Placental pericyte (primary cell): ENCODE measurements at places on chromosomes 4 and X. TPM values are rescaled to one million over a fixed set of nuclear protein-coding genes. Genes with fewer than 3 reads are reported as not detected.

Gene ADH4
- total RNA-seq: not detected in 2 replicates

Gene ABHD18
- total RNA-seq: 4.6 and 5.0 TPM in 2 replicates

Gene VCX3A
- total RNA-seq: not detected in 2 replicates

Gene APOO
- 10.2 and 15.8 TPM in 2 replicates for total RNA-seq

Gene FGFBP1
- total RNA-seq: not detected in 2 replicates

Gene SOWAHB
- 0.29 TPM in 1 of 2 replicates, not detected in the other for total RNA-seq

Gene NPY2R
- total RNA-seq: not detected in 2 replicates

Gene PCDH7
- 2.2 and 10.7 TPM in 2 replicates for total RNA-seq

Gene CXCL11
- total RNA-seq: 0.14 TPM in 1 of 2 replicates, not detected in the other

Gene ADRA2C
- 2.2 and 2.9 TPM in 2 replicates for total RNA-seq

Gene ADH7
- total RNA-seq: not detected in 2 replicates

Gene PHKA1
- 2.8 and 9.3 TPM in 2 replicates for total RNA-seq

Gene CLCN4
- 5.0 and 7.2 TPM in 2 replicates for total RNA-seq

Gene GPM6B
- 0.14 TPM in 1 of 2 replicates, not detected in the other for total RNA-seq

Gene NXF2
- total RNA-seq: not detected in 2 replicates
